Right ventricle myocardium superior (tissue), 1 donor: ENCODE measurements at places on chromosomes 5 and 9. TPM values are rescaled to one million over a fixed set of nuclear protein-coding genes. Genes with fewer than 3 reads are reported as not detected.

DNA sequence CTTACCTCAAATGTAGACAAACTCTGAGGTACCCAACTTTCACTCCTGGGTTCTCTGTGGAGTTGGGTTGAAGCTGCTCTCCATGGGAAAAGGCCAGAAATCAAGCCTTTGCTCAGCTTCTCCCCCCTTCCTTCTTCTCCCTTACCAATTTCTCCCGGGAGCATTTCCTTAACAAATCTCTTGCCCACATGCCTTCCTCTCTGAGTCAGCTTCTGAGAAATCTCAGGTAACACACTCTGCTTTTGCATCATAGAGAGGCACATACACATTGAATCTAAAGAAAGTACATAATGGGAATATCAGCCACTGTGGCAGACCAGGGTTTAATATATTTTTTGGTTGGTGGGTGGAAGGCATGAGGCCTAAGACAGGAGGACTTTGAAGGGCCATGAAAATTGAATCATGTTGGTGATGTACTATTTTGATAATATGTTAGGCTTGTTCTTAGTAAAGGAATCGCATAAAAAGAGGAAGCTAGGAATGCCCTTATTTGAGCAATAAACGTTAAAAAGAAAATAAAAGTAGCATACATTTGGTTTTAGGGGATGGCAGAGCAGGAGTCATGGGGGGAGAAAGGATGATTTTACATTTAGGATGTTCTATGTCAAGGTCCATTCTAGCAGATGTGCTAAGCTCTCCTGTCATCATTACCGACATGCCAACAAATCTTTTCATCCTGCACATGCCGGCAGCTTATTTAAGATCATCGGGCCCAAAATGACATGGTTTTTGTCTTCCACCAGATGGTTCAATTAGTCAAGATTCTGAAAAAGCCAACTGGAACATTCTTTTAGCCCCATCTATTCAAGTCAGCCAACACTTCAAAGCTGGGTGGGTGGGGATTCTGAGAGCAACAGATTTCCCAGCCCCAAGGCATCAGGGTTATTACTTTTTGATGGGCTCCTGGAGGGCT is 199.5 kb upstream of the CLINT1 start:
- DNase-seq = no peak

DNA sequence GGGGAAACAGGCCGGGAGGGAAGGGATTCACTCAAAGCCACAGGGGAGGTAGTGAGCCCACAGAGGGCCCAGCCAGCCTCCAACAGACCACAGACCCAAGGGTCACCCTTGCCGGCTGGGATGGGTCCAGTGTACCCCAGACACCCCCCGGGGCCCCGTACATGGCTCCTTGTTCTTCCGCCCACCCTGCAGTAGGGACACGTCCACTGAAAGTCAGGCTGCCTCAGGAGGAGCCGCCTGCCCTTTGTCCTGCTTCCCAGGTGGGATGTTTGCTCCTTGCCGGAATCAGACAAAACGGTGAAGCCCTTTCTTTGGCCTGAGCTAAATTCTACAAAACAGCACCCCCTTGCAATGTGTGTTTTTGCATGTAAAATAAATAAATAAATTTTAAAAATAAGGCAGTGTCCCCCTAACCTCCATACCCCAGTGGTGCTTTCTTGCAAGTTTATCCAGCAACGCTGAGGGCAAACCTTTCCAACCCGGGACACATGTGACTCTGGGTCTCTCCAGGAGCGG is 25.8 kb downstream of the LHX3 start:
- DNase-seq = no peak

DNA sequence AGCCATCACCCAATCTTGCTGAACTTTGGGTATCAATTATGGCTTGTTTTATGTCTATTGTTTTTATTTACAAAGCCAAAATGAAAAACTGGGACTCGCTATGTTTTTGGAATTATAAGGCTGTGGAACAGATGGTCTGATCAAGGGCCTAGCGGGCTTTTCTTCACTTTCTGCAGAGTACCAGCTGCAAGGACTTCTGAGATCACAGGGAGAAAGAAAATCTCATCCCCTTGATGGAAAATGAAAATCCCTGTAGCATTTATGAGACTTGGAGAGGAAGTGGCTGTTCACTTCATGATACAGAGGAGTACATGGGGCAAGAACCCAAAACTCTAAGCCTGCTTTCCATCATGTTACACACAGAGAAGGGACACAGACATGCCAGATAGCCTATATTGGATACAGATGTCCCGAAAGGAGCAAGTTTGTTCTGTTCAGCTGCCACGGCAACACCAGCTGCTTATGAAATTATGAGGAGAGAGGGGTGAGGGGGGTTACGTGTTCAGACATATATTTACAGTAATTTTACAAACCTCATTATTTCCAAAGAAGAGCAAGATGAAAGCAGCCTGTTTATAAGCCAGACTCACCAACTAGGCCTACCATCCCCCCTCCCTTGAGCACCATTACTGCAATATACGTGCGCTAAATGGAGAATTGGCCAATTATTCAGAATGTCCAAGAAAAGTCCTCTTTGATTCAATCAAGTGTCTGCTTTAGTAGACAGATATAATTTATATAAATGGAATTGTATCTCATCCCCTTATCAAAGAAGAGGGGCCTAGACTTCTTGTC is 220.0 kb downstream of the MARCHF11 start:
- no peak for DNase-seq

DNA sequence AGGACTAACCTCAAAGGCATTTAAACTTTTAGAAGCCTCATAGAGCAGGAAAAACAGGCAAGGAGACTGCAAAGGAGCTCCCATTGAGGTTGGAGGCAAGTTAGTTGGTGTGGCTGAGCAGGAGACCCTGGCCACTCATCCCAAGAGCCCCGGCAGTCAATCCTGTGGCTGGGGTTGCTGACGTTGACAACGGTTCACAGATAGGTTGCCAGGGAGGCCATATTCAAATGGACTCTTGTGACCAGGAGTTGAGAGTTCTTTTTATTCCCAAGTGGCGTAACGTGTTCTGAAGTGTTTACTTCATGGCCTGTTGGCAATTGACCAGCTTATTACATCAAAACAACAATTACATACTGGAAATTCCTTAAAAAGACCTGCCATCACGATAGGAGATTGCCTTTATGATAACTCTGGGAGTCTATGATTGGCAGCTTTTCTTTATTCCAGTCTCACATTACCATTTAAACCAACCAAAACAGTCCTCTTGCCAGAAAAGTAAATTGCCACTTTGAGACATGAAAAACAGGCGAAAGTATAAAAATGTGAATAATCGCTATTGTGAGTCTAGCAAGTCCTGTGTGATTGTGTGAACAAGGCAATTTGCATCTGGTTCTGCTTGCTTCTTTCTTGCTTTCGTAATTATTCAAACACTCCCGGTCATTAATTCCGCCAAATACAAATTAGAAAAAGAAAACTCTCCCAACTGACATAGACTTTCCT is 394.9 kb downstream of the MED10 start:
- no peak for DNase-seq

- DNase-seq = no peak
Observed at GRCh38 chr9:108617676-108618075, 238.1 kb downstream of the ACTL7B start.

- peak; percentile 17 for DNase-seq
Observed at GRCh38 chr9:93219692-93220091, 35.8 kb downstream of the WNK2 start.

GRCh38 chr5:25181249-25181648 is 536.5 kb upstream of the CDH10 start:
- no peak for DNase-seq

GRCh38 chr9:89278997-89279739 is 31.8 kb upstream of the CKS2 start:
- no peak for DNase-seq

DNA sequence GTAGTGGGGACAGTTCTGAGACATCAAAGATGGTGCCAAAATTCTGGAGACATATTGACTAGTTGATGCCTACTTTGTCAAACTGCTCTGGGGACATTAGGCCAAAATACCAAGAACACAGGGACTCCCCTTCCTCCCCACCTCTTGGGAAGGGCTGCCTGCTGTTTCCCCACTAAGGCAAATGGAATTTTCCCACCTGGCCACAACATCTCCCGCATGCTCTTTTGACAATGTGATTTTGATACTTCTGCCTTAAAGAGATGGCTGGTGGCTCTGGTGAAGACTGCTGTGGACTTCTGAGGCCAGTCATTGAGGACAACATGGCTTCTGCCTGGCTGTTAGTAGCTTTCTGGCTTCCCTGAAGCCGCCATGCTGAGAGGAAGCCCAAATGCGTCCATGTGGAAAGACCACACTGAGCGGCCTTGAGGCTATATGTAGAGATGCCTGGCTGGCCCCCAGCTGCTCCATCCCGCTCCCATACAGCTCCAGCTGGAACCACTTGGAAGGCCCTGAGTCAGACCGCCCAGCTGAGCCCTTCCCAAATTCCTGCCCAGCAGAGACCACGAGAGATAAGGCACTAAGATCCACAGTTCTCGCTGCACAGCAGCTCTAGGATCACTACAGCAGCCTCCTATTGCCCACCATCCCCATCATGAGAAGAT is 226.7 kb downstream of the SYK start:
- no peak for DNase-seq

GRCh38 chr9:123555646-123556045 is 199.6 kb downstream of the CRB2 start:
- no peak for DNase-seq

TERT gene
- total RNA-seq = not detected

GARIN3 gene
- total RNA-seq = not detected

- DNase-seq = no peak
Observed at GRCh38 chr9:37621273-37622121, 29.1 kb upstream of the TOMM5 start.

DNA sequence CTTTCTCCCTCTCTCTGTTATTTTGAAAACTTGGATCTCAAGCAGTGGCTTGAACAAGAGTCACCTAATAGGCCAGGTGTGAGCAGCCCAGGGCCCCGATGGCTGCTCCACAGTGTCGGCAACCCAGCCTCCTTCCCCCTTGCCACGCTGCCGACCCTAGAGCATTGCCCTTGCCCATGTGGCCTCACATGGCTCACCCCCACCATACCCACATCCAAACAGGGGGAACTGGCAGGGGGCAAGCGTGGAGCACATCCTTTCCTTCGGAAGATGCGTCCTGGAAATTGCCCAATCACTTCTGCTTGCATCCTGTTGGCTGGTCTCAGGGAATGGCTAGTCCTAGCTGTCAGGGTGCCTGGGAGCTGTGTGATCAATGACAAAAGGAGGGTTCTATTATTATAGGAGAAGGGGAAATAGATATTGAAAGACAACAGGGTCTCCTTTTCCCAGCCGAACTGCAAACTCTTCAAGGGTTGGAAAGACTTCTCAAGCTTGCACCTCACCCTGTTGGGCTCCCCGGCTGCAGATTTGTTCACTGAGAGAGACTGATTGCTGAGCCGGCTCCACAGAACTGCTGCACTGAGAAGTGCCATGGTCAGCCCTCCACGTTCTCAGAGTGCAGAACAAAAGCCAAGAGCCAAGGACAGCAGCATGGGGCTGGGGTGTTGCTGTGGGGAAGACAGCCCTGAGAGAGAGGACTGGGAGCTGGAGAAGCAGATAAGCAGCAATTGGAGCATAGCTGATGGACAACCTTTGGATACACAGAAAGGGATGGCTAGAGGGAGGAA is 8.3 kb upstream of the TIFAB start:
- DNase-seq = no peak

OR1Q1 gene
- total RNA-seq = not detected

DNA sequence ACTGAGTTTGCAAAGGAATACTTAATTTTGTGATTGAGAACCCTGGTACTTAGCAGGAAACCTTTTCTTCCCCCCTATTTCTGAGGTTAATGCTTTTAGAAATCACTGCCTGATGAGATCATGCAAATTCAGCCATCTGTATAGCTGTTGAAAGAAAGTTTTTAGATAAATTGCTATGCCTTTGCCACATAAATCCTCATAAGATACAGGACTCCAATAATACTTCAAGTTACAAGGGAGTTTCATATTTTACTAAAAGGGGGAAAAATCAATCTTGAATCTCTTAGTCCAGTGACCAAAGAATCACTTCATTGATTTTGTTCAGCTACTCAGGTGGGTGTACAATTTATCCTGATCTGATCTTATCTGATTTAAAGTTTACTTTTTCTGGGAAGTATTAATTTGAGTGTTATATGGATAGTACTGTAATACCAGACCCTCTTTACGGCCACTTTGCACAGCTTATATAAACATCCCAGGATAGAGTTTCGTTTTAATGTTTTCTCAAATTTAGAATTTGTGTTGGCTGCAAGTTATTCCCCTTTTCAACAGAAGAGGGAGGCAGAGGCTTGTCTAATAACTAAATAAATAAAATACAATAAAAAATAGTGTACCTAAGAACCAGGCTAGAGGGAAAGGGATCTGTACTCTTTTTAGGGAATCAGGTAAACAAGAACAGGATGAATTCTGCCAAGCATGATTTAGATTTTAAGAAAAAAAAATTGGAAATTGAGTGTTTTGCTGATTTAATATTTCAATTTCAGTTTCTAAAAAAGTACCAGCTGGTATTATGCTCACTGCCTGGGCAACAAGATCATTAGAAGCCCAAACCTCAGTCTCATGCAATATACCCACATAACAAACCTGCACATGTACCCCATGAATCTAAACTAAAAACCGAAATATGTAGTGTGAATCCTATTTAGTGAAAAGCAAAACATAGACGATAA is 69.1 kb downstream of the PSAT1 start:
- DNase-seq = no peak

- no peak for DNase-seq
Observed at GRCh38 chr5:36017004-36017403, 25.8 kb upstream of the UGT3A1 start.

GRCh38 chr5:174692982-174693422 is 31.4 kb upstream of the MSX2 start:
- no peak for DNase-seq

DNA sequence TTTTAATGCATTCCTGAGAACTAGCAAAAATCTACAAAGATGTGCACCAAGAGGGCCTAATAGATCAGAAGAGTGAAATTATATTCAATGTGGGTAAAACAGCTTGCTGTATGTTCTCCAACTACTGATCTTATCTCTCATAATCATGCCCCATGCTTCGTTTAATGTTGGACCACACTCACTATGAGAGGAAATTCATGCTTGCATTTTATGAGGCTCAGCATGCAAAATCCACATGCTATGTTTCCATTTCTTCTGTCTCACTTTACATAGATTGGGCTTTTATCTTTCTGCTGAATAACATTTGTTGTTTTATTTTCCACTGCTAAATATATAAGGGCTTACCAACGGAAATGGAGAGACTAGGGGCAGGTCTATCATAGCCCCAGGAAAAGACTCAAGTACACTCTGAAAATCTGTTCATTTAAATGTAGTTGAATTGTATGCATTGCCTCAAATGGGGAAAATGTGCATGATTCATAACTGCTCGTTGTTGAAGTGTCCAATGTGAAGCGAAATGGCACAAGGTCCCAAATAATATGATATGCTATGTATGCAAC is 474.2 kb downstream of the EFNA5 start:
- no peak for DNase-seq

KLF4 gene
- total RNA-seq = 32.4 TPM
